ENCODE measurements at places on chromosomes 6 and 20. TPM values are rescaled to one million over a fixed set of nuclear protein-coding genes. Genes with fewer than 3 reads are reported as not detected.

SIRPB2 gene
- total RNA-seq: not detected

CFB gene
- total RNA-seq: 0.40 TPM

SLC35D3 gene
- total RNA-seq: not detected

LY6G5C gene
- total RNA-seq: 5.4 TPM

RNF144B gene
- total RNA-seq: 2.0 TPM

- DNase-seq: no peak
Measured at GRCh38 chr6:9834233-9834632, 580.6 kb downstream of the TFAP2A start.

DNA sequence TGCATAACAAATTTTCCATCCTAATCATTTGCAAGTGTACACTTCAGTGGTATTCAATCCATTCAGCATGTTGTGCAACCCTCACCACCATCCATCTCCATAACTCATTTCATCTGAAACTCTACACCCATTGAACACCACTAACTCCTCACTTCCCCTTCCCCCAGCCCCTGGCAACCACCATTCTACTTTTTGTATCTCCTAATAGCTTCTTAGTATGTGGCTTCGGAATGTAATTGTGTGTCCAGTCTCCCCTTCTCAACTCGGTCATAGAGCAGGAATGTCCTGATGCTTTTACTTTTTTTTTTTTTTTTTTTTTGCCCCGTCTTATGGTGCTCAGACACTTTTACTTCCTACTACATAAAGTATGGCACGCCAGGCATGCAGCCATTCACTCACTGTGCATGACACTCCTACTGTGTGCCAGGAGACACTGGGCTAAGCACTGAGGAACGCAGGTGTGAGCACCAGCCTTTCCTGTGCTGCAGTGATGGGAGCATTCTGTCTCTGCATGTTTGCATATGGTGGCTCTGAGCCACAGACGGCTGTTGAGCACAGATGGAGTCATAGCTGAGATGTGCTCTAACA lies 15.3 kb downstream of the HCK start:
- no peak for DNase-seq

DNA sequence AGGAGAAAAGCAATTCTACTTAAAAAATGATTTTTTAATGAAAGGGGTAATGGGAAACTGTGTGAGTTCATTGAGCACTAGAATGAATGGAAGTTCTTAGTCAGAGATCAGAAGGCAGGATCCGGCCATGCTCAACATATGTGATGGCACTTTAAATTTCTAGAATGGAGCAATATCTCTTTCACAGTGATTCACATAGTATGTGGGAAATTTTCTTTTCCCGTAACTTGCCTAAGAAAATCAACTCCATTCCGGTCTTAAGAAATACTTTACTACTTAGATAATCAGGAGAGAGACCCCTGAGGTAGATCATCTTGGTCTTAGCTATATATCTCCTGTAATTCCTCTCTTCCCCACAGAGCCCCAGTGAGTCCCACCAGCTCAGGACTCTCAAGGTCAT lies 131.8 kb downstream of the SCML4 start:
- DNase-seq: no peak

DNA sequence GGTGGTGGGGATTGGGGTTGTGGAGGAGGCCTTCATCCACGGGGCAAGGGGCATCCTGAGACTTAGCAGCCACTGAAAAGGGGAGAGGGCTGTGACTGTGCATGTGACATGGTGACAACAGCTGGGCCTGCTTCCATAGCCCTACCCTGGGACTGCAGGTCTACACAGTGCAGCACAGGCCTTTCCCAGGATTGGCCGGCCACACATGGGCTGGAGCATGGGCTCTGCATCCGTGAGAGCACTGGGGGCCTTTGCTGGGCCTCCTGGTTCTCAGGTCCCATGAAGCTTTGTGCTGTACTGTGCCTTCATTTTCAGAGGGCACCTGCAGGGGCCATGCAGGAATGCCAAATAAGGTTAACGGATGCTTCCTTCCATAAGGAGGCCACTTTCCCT lies 56.0 kb downstream of the ZDHHC14 start:
- no peak for DNase-seq

- no peak for DNase-seq
Measured at GRCh38 chr6:56534680-56535419, 107.8 kb downstream of the DST start.

DNA sequence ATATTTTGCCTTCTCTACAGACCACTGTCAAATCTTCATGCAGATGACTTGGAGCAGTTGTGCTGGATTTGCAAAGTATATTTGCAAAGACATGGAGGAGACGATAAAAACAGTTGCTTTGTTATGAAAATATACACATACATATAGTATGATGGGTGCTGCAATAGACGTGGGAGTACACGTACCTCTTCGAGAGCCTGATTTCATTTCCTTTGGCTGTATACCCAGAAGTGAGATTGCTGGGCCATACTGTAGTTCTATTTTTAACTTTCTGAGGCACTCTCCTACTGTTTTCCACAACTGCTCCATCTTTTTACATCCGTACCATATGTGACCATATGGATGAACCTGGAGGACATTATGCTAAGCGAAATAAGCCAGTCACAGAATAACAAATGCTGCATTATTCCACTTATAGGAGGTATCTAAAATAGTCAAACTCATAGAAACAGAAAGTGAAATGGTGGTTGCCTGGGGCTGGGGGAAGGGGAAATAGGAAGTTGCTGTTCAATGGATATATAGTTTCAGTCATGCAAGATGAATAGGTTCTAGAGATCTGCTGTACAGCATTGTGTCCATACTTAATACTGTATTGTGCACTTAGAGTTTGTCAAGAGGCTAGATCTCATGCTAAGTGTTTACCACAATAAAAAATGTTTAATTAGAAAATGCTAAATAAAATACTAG lies 223.8 kb downstream of the HAO1 start:
- DNase-seq: no peak

- DNase-seq: no peak
Measured at GRCh38 chr6:31065556-31065955, 46.8 kb downstream of the C6orf15 start.

- no peak for DNase-seq
Measured at GRCh38 chr6:42276034-42276890, 58.6 kb upstream of the MRPS10 start.

- DNase-seq: no peak
Measured at GRCh38 chr6:150380256-150380655, 11.4 kb downstream of the IYD start.

DNA sequence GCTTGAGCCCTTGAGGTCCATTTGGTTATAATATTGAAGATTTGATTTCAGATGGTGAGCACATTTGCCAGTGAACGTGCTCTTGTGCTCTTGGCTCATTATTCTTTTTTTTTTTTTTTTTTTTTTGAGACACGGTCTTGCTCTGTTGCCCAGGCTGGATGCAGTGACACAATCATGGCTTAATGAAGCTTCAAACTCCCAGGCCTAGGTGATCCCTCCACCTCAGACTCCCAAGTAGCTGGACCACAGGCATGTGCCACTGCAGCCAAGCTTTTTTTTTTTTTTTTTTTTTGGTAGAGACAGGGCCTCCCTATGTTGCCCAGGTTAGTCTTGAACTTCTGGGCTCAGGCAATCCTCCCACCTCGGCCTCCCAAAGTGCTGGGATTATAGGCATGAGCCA lies 176.2 kb downstream of the KLHL32 start:
- no peak for DNase-seq

DNA sequence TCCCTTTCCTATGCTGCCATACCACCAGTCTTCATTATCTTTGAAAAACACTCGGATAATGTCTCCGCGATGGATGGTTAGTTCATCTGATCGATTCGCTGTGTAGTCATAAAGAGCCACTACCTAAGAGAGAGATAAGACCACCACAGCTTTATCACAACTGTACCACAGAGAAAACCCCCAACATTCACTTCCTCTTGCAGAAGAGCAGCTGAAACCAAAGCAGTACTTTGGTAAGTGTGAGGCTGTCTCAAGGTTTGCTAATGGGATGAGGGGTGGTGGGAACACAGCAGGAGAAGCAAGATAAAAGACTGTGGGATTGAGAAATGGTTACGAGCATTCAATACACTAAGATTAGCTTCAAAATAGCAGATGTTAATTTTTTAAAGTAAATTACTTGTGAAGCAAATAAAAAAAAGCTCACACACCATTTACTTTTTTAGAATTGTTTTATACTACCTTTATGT lies 142.1 kb downstream of the MYB start:
- DNase-seq: no peak

DNA sequence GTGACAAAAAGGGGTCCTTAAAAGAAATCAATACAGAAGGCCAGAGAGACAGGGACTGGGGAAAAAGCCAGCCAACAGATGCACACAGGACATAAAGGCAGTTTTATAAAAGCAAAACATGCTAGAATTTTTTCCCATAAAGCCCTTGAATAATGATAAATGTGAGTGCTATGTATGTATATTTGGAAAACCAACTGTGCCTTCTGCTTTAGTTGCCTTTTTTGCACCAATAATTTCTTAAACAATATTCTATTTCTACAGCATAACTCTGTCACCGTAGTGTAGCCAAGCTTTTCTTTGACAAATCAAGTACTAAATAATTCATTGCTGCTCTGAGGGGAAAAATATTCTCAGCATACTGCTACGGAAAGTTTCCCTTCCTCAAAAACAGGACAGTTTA lies 730.6 kb upstream of the NRSN1 start:
- no peak for DNase-seq

GRCh38 chr6:136465766-136466303 lies 84.4 kb downstream of the MAP7 start:
- no peak for DNase-seq

DNA sequence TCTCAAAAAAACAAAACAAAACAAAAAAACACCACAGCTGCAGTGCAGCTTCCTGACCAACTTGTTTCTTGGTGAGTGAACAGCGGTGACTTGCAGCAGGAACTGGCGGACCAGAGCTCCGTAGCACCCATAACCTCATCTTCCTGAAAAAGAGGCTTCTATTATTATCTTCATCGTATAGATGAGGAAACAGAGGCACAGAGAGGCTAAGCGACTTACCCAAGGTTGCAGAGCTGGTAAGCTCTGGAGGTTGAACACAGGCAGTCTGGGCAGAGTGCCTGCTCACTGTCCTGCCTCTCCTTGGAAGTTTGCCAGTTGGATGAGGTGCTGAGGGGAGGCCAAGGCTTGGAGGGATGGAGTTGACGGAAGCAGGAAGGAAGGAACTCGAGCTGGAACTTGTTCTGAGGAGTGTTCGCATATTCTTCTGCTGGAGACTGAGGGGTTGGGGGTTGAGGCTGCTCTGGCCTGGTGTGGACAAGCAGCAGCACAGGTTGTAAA lies 47.9 kb upstream of the CCDC167 start:
- DNase-seq: no peak

GRCh38 chr20:57507477-57507876 lies 17.5 kb downstream of the CTCFL start:
- no peak for DNase-seq
